Stromal cell of bone marrow (primary cell): ENCODE measurements at places on chromosomes 2 and 18.

- no peak for DNase-seq
These were observed 41.3 kb downstream of the REV1 start for GRCh38 chr2:99448556-99448955.

DNA sequence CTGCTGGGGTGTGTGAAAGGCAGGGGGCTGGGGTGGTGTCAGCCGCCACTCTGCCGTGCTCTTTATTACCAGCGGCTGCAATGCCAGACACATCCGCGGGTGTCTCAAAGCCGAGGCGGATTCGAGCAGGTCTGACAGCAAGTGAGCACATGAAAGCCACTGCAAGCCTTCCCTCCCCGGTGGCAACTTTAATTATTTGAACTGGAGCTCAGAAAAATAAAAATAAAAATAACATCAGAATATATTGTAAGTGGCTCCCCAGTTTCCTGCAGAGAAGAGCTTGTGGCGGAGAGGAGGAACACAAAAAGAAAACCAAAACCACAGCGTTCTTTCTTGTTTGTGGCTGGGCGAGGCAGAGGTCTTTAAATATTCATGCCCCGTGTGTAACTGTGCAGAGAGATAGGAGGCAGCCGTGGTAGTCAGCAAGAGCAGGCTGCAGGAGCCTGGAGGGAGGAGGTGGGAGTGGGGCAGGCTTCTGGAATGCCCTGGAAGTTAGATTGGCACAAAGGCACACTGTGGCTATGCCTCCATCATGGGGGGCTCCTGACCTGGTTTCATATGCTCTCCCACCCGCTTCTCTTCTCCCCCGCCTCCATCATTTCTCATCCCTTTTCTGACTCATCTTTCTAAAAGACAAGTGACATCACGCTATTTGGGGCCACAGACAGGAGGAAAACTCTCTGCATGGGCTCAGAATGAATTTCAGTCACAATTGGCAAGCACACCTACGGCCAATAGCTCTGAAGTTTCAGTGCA lies 199.8 kb downstream of the CLIP4 start:
- DNase-seq = no peak

DNA sequence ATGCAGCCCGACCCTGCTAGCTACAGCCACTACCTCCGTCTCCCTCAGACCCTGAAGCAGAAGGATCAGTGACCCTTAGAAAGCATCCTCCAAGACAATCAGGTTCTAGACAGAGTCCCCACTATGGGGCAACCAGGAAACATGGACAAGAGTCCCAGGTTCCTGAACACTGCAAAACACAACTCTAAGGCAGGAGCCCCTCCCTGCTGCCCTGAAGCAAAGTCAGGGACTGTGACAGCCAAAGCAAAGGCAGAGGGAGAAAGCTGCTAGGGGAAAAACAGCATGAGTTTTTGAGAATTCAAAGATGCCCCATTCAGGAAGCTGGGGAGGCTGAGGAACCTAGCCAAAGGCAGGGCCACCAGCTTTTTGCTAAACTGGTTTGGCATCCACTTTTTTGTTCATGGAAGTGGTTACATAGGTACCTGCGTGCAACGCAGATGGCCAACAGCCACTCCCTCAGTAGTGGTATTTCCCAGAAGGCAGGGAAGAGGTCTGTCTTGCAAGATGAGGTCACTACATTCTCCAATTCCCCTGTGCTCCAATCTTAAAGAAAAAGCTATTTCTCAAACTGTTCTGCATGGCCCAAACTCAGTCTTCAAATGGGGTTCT lies 33.2 kb downstream of the MYO5B start:
- DNase-seq = peak; percentile 9

GRCh38 chr2:21676041-21676440 lies 552.3 kb downstream of the TDRD15 start:
- DNase-seq = no peak

GRCh38 chr18:37783771-37784170 lies 218.2 kb upstream of the CELF4 start:
- DNase-seq = no peak

DNA sequence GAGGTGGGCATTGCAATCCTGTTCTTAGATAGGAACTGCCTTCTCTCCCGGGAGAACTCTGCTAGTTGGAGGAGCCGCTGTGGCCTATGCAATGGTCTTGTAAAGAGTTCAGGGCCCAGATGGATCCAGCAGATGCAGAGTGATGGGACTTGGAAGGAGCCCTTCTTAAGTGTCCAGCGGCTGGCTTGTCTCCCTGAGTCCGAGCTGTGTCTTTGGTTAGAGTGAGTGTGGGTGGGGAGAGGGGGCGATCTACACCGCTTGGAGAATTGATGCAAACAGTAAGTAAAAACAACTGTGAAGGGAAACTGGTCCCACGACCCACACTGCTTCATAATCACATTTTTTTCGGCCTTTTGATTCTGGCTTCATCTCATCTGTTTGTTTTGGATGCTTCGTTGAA lies 89.8 kb upstream of the CYRIA start:
- no peak for DNase-seq

- DNase-seq = peak; percentile 60
These were observed 7.1 kb upstream of the KLF11 start for GRCh38 chr2:10036095-10036884.

- no peak for DNase-seq
These were observed 2.2 kb upstream of the BCL2L11 start for GRCh38 chr2:111118481-111118980.

DNA sequence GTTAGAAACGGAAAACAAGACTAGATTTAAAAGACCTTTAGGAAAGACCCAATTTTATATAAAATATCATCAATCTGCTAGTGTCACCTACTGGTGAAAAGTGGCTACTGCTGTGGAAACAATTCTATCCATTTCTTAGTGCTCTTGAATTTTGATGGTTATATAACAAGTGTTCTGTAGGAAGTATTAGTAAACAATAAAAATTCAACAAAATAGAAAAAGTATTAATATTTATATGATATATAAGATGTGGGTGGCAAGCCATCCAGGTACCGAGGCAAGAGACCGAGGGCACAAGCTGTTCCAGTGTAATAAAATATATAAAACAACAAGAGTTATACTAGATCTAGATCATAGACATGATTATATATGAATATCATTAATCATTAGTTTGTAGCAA lies 6.2 kb upstream of the TMEM87B start:
- DNase-seq = peak; percentile 44

GRCh38 chr2:223611061-223611460 lies 8.9 kb upstream of the SCG2 start:
- no peak for DNase-seq

GRCh38 chr18:136433-136832 lies 21.9 kb upstream of the USP14 start:
- DNase-seq = no peak

GRCh38 chr2:31319406-31320175 lies 85.6 kb downstream of the EHD3 start:
- DNase-seq = no peak
